ENCODE measurements at places on chromosomes 12 and 14.
A peak's percentile ranks its signal among the peaks of the same experiment; 100 is the strongest.

DNA sequence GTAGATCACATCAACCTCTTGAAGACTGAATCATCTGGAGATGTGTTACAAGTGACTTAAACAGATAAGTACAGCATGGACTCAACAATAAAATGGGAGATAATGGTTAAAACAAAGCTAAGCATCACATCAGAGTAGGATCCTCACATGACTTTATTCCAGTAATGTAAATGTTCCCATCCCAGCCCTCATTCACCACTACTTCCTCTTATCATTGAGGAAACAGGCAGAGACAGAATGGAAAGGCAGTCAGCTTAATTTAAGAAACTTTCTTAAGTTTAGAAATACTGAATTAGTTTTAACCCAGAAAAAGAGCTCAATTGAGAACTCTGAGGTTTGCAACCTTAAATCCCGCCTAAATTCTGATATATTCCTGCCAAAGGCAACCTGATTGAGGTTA is 1.2 kb upstream of the ALG10 start:
- DNase-seq, result no peak

DNA sequence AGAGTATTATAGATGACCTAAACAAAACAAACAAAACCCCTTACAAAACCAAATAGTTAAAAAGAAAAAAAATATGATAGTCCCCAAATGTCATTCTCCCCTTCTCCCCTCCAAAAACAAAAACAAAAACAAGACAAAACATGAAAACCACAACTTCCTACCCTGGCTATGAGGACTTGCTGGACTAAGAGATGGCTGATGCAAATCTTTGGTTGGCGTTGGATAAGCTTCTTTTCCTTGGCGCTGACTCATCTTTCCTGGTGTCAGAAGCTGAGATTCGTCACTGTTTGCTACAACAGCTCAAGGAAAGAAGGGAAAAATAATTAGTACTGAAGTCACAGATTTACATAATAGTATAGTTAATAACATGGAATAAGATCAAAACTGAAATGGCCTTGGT is 102.5 kb upstream of the BBS10 start:
- no peak for DNase-seq

GRCh38 chr12:71731439-71732356 is 23.0 kb upstream of the RAB21 start:
- no peak for DNase-seq

DNA sequence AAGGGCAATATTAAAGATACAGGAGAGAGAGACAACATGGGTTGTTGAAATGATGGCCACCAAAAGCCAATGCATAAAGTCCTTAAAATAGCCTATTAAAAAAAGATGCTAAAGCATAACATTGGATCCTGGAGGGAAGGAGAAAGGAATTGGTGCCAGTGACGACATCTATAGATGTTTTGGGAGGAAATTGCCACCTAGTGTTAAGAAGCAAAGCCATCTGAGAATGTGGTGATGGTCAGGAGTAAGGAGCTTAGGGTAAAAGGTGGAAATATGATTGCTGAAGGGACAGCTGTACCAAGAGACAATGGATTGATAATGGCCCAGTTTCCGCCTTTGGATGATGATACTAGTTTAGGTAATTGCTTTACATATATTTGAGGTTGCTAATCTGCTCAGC is 85.1 kb downstream of the TMEM30B start:
- peak; percentile 35 for DNase-seq

DNA sequence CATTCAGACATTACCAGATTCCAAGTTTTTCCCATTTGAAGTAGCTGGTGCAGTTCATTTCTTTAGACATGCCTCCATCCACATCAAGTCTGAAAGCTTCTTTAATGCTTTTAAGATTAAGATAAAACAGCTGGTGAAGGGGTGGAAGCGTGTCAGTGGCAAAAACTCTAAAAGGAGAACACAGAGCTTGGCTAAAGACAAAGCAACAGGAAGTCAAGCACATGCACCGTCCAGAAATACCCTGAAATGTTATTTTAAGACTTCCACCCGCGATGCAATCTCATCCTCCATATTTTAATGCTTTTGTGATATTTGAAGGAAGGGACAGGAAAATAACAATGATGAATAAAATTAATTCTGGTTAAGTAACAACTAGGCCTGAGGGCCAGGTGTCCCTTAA is 31.8 kb downstream of the PPM1H start:
- DNase-seq, result no peak

- no peak for DNase-seq
These were observed 99.9 kb downstream of the BCAT1 start for GRCh38 chr12:24848941-24849477.

DNA sequence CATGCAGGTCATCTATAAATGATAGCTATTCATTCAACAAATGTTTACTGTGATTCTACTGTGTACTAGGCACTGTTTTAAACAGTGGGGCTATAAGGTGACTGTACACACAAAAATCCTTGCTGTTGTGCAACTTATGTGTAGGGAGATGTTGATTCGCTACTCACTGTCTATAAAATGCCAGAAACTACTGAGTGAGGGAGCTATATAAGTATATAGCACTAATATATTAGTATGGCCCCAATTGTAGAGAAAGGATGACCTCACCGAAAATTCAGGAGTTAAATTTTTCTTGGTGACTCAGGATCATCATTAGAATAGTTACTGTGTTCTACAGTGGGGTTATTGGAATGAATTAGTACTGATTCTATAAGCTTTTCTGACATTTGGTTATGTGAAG is 117.4 kb downstream of the TGFB3 start:
- no peak for DNase-seq

GRCh38 chr12:123992118-123992825 is 19.3 kb downstream of the ZNF664 start:
- DNase-seq, result no peak

GRCh38 chr12:3580094-3580749 is 89.2 kb downstream of the PRMT8 start:
- DNase-seq, result no peak

GRCh38 chr12:5273709-5274108 is 158.2 kb upstream of the NTF3 start:
- no peak for DNase-seq

- DNase-seq, result peak; percentile 2
These were observed 256.2 kb downstream of the DAD1 start for GRCh38 chr14:22332686-22333421.

- DNase-seq, result no peak
These were observed 60.4 kb downstream of the FZD10 start for GRCh38 chr12:130222519-130223218.

DNA sequence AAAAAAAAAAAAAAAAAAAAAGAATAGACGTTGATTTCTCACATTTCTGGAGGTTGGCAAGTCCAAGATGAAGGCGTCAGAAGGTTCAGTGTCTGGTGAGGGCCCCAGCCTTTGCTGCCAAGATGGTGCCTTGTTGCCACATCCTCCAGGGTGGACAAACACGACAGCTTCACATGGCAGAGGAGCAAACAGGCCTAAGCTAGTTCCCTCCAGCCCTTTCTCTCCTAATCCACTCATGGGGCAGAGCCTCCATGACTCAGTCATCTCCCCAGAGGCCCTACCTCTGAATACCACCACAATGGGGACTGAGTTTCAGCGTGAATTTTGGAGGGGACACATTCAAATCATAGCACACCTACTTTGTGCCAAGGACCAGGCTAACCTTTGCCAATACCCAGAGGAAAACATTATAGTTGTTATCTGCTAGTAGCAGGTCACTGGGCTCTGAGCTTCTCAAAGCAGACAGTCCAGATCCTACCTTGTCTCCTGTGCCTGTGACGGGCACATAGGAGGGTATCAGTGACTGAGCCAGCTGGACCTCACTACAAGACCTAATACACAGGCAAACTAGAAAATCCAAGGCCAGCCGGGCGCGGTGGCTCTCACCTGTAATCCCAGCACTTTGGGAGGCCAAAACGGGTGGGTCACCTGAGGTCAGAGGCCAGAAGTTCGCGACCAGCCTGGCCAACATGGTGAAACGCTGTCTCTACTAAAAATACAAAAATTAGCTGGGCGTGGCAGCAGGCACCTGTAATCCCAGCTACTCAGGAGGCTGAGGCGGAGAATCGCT is 10.5 kb upstream of the BCL11B start:
- DNase-seq, result no peak

DNA sequence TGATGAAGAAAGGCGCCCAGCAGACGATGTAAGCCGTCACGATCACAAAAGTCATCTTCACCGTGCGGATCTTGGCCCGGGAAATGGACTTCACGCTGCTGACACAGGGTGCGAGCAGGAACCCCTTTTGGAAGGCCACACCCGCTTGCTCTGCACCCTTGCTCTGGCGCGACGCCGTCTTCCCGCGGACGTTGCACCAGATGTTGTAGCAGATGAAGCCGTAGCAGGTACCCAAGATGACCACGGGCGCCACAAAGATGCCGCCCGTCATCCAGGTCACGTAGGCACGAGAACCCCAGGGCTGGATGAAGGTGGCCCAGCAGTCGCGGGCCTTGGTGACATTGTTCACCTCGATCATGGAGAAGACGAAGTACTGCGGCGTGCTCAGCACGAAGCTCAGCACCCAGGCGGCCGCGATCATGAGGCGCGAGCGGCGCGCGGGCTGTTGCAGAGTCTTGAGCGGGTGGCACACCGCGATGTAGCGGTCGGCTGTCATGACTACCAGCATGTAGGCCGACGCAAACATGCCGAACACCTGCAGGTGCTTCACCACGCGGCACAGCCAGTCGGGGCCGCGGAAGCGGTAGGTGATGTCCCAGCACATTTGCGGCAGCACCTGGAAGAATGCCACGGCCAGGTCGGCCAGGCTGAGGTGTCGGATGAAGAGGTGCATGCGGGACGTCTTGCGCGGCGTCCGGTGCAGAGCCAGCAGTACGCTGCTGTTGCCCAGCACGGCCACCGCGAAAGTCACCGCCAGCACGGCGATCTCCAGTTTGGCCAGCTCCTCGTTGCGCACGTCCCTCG is 890 bp downstream of the AVPR1A start:
- DNase-seq, result no peak

DNA sequence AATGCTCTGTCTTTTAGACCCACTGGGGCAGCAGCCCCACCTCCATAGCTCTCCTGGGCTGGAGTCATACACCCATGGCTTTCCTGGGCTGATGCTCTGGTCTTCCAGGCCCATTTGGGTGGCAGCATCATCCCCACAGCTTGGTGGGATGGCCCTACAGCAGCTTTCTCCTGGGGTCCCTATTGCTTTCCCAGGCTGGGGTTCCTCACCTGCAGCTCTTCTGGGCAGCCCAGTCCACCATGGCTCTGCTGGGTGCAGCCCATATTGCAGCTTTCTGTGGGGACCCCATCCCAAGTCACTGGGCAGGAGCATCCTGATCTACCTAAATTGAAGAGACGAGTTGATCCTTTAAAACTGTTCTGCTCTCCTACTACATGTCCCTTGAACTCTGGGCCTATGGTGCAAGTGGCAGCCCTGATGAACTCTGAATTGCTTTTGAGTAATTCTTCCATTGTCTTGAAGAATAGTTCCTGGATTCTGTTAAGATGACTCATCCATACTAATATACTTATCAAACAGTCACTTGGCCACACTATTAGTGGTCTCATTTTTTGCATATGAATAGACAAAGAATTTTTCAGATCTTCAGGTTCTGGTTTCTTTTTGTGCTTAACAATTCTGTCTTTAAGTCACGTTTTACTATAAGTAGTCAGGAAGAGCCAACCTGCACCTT is 390.1 kb downstream of the DPF3 start:
- no peak for DNase-seq

GRCh38 chr12:80107221-80107620 is 7.9 kb downstream of the OTOGL start:
- DNase-seq, result no peak

GRCh38 chr14:77926942-77927341 is 127.0 kb downstream of the ADCK1 start:
- no peak for DNase-seq

DNA sequence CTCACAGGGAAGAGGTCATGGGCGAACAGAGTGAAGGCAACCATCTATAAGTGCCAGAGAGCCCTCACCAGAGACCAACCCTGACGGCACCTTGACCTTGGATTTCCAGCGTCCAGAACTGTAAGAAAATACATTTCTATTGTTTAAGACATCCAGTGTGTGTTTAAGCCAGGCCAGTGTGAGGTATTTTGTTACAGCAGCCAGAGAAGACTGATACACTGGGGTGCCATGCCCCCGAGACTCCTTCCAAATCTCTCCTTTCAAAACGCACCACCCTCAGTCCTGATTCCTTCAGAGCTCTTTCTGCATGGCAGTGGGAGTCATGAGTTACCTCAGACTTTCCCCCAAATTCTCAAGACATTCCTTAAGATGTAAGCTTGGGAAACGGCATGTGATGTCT is 2.5 kb upstream of the SERPINA5 start:
- DNase-seq, result no peak

DNA sequence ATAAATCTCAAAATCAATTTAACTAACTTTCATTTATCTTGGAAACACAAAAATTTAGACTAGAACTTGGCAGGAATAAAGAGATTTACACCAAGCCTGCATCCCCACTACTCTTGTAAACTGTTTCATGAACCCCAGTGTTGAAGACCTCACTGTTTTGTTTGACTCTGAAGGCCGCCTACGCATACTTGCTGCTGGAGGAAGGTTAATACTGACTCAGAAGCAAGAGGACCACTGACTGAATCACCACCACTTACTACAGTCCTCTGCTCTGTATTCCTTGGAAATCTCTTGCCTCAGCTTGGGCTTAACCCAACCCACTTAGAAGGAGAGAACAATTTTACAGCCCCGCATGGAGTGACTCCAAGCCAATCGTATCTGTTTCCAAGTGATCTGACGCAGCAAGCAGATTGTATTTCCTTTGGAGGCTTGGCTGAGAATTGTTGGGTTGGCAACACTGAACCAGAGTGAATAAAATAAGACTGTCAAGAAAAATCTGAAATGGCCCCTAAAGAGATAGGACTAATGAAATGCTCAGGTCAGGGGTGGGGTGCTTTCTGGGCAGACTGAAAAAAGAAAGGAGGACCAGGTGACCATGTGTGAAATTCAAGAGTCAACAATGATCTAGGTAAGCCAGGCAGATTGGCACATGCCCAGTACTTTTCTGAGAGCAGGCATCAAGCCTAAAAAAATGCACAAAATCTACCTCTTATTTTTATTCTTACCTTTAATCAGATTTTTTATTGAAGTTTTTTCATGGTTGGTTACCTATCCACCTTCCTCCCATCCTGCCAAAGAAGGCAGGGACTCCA is 248.6 kb downstream of the ZFP36L1 start:
- no peak for DNase-seq

DNA sequence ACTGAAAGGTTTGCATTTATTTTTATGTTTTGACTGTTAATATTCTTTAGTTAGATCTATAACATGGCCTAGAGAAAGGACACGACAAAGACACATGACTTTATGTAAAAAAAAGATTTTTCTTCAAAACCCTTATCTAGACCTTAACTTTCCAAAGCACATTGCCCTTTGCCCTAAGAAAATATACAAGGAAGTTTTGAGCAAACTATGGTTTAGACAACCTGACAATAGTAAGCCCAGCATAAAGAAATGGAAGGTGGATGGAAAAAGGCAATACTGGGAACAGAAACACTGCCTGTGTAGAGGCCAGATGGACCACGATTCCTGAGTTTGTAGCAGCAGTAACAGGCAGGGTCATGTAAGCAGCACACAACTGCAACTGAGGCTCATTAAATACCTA is 724.0 kb downstream of the GALC start:
- DNase-seq, result no peak

- no peak for DNase-seq
These were observed 47.7 kb downstream of the CLMN start for GRCh38 chr14:95272057-95272456.

GRCh38 chr12:121278169-121279070 is 18.1 kb downstream of the CAMKK2 start:
- no peak for DNase-seq

- DNase-seq, result peak; percentile 24
These were observed 176.3 kb upstream of the DIO2 start for GRCh38 chr14:80387563-80387981.

- DNase-seq, result no peak
These were observed 174.2 kb downstream of the PPM1H start for GRCh38 chr12:62760779-62761178.

All from T47D (cell line).